ENCODE measurements at places on chromosomes 1 and 21.

GRCh38 chr1:20717452-20718342 lies at the start of gene KIF17:
TSS of gene KIF17 (minus strand) at chr1:20718007. CDS start at chr1:20717706, 301 bp downstream.
- DNase-seq, result peak; percentile 51

DNA sequence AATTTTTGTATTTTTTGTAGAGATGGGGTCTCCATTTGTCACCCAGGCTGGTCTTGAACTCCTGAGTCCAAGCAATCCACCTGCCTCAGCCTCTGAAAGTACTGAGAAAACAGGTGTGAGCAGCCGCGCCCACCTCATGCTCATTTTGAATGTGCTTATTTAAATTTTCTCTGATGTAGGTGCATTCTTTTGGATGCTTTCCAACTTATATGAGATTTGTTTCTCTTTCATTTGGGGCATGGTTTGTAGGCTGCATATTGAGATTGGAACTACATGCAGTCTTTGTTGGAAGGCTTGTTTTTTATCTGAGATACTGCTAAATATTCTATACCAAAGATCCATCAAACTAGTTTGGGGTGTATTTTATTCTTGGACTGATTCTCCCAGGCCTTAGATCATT lies 81.0 kb upstream of the IVNS1ABP start:
- DNase-seq, result no peak

GRCh38 chr1:175343945-175344344 lies 151.4 kb upstream of the KIAA0040 start:
- no peak for DNase-seq

DNA sequence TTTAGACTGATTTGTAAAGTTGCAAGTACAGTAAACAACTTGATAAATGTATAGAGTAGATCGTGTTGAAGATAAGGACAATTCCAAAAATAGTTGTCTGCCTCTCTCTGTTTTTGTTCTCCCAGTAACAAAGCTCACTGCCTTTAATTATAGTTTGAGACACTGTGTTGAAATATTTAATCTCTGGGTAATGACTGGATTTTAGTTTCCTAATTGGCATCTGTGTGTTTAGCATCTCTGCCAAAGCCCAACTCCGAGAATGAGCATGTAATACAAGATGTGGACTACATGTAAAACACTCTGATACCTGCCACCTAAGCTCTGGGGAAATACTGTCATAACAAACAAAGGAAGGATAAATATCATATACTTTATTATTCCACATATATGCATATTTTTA lies 27.7 kb upstream of the SDE2 start:
- no peak for DNase-seq

DNA sequence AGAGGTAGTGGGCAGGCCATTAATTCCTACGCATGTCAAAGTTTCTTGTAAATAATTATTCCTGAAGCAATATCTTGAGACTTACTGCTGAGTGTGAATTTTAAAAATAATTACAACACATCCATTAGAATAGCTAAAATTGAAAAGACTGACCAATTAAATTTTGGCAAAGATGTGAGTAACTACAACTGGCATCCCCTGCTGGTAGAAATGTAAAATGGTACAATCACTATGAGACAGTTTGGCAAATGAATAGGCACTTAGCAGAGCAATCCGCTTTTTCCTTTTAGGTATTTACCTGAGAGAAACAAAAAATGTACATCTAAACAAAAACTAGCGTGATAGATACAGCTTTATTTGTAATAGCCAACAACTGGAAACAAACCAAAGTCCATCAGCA lies 798.9 kb downstream of the BRINP3 start:
- DNase-seq, result no peak

GRCh38 chr1:161021165-161021969 lies 415 bp upstream of the F11R start:
- no peak for DNase-seq

DNA sequence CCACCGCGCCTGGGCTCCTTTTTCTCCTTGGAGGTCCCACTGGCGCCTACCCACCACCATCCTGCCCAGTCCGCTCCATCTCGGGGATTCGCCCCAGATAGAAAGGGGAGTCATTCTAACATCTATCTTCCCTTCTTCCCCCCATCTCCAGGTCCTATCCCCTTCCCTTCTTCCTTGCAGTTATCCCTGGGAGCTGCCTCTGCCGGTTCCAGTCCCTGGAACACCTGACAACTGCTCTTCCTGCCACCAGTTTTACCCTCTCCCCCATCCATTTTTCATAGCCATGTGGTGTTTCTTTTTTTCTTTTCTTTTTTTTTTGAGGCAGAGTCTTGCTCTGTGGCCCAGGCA lies 12.0 kb upstream of the COL16A1 start:
- DNase-seq, result no peak

DNA sequence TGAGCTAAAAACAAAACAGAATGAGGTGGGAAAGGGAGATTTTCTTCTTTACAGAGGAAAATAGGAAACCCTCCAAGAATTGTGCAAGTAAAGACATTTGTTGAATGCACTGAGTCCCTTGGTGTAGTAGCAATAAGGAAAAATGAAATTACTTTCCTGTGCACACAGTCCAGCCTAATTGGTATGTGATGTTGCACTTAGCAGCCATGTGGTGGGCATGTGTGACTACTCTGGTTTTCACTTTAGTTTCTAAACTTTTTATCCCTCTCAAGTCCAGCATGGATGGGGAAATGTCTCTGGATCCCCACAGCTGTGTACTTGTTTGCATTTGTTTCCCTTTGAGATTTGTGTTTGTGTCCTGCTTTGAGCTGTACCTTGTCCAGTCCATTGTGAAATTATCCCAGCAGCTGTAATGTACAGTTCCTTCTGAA lies 7.1 kb upstream of the AGO3 start:
- DNase-seq, result no peak

Measured in NCI-H524 (cell line).